ENCODE measurements at places on chromosomes 7 and 10.

DNA sequence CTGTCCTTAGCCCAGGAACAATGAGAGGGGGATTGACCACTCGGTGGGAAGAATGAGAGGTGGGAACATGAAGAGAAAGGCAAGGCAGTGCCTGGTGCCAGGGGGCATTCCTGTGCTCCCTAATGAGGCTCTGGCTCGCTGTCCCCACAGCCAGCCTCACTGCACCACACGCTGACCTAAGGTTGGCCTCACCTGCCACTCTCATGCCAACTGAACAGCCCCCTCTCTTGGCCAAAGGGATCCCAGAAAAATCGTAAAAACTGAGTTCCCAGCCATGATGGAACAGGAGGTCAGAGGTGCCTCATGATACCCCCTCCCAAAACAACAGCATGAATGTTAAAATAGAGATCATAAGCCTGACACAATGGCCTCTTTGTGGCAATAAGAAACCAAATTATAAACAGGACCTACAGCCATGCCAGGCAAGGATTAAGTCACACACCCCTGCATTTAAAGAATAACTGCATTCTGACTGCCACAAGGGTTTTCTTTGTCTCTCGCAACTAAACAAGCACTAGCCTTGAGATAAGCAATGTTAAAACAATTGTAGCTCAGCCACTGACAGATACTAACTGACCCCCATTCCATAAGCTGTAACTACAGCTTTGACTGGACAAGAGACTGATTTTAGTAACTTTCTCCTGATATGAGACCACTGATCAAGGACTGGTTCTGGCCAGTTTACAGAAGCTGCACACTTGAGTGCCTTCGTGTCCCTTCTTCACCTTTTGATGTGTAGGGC, 149.2 kb downstream of the SH2D4B start:
- DNase-seq = no peak

- DNase-seq = no peak
Observed at GRCh38 chr10:623014-623413, 66.5 kb downstream of the DIP2C start.

GRCh38 chr10:71700731-71701368, 18.7 kb downstream of the C10orf105 start:
- DNase-seq = no peak

GRCh38 chr7:131105799-131106680, 221.6 kb upstream of the MKLN1 start:
- peak; percentile 51 for DNase-seq

DNA sequence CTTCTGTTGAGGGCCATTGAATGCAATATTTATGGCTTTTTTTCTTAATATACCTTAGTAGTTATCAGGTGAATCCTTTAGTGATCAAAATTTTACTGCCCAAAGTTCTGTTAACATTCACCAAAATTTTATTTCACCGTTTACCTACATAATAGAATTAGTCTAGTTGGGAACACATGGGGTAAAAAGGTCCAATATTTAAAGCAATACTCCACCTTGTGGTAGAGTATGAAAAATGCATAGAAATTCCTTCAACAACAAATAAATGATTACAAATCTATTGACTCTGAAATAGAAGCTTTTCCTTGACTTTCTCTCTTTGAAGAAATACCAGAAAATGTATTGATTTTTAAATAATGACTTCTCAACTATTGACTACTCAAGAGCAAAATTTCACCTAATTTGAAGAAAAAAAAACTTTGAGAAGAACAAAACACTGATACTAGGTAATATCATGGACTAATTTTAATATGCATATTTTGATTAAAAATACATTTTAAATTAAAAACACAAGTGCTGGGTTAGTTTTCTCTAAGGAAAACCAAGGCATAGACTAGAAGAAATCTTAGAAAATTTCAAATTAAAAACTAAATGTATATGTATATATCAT, 43.3 kb downstream of the POLR1F start:
- DNase-seq = no peak

- DNase-seq = no peak
Observed at GRCh38 chr7:27241189-27242056, 1.2 kb upstream of the EVX1 start.

DNA sequence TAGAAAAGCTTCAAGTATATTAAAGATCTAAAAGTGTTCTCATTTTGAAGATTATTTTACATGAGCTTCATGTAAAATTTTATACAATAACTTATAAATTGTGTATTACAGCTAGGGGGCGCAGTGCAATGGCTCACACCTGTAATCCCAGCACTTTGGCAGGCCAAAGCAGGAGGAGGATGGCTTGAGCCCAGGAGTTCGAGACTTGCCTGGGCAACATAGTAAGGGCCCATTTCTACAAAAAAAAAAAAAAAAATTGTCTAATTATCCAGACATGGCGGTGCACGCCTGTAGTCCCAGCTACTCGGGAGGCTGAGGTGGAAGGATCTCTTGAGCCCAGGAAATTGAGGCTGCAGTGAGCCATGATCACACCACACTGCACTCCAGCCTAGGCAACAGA, 16.6 kb downstream of the ACBD5 start:
- no peak for DNase-seq

- DNase-seq = no peak
Observed at GRCh38 chr10:106980495-106981451, 183.7 kb downstream of the SORCS1 start.

DNA sequence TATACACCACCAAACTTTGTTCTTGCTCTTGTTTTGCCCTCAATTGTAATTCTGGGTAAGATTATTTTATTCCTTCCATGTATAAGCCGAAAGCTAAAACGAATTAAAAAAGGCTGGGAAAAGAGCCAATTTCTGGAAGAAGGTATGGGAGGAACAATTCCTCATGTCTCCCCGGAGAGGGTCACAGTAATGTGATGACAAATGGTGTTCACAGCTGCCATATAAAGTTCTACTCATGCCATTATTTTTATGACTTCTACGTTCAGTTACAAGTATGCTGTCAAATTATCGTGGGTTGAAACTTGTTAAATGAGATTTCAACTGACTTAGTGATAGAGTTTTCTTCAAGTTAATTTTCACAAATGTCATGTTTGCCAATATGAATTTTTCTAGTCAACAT, 12.5 kb upstream of the CFAP69 start:
- no peak for DNase-seq

DNA sequence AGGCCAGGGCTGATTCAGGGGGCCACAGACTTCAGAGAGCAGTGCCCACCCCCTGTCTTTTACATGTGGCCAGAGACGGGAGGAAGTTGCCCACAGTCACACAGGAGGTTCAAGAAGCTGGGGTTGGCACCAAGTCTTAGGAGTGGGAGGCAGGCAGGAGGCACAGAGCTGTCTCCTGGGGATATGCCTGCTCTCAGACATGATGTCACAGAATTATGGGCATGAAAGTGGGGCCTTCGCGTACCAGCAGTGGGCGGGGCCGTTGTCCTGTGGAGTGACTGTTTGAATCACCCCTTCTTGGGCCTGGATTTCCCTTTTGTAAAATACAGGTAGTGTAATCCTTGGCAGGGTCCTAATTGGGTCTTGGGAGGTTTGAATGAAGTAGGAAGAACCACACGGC, 81.2 kb upstream of the PPIF start:
- no peak for DNase-seq

DNA sequence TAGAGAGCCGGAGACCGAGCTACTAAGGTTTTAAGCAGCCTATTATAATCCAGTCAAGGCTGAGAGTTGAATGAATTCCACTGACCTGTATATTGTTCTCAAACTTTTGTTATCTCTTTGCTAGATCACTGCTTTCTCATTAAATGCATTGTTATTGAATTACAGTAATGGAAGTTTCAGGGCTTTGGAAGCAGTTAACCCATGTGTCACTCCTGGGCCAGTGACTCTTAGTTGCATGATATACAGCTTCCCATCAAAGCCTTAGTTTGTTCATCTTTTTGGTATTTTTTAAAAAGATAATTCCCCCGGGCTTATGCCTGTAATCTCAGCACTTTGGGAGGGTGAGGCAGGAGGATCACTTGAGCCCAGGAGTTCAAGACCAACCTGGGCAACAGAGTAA, 55.4 kb upstream of the KIAA1217 start:
- DNase-seq = no peak

GRCh38 chr10:97771055-97771891, 526 bp downstream of the SFRP5 start:
- DNase-seq = no peak

GRCh38 chr10:25974897-25975459, 40.9 kb downstream of the MYO3A start:
- DNase-seq = no peak

DNA sequence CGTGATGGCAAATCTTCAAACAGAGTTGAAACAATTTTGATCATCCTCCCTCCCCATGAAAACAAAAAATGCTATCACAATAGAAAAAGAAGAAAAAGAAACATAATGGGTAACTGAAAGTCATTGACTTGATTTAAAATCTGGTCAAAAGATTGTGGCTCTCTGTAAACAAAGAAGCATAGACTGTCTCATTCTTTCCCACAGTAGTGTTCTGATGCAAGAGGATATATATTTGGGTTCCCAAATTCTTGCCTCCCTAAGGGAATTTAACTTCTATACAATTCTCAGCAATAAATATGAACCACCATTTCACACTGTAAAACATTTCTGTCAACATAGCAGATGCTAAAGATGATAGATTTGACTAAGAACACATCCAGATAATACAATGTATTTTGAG, 32.8 kb upstream of the MEOX2 start:
- DNase-seq = no peak

DNA sequence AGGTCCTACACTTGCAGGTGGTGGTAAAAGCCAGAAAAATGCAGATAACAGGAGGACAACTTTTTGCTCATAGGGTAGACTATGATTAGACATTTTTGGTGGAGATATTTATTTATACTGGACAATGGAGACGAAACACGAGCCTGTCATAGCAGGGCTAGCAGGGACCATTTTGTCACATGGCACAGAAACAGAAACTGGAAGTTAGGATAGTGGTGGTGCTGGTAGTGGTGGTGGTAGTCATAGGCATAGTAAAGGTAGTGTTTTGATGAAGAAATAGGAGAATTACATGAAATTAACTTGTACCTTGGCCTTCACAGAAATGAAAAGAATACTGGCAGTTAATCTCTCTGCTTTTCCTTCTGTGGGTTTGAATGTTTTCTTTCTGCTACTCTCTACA, 8.8 kb upstream of the MGAM start:
- no peak for DNase-seq

DNA sequence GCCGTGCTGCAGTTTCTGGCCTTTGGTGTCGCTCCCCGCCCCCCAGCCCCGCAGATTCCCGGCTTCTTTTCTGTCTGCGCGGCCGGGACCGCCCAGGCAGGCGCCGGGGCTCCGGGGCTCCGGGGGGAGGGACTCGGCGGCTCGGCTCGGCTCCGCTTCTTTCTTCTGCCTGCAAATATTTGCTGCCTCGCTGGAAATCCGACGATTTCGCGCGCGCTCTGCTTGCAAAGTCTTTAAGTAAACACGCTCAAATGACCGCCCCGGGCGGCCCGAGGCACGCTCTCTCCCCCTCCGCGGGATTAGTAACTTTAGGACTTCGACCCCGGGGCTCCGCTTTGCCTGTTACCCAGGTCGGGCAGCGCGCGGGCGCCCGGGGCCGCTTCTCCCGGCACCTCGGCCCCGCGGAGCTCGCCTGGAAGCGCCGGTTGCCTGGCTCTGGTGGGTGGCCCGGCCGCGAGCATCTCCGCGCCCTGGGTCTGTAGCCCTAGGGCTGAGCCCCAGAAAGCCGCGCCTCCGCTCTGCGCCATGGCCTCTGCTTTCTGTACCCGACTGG, 3.9 kb upstream of the GATA3 start:
- DNase-seq = no peak

- no peak for DNase-seq
Observed at GRCh38 chr7:39186671-39187070, 209.0 kb downstream of the POU6F2 start.

GRCh38 chr7:116554911-116555310, 30.1 kb downstream of the CAV1 start:
- DNase-seq = no peak

DNA sequence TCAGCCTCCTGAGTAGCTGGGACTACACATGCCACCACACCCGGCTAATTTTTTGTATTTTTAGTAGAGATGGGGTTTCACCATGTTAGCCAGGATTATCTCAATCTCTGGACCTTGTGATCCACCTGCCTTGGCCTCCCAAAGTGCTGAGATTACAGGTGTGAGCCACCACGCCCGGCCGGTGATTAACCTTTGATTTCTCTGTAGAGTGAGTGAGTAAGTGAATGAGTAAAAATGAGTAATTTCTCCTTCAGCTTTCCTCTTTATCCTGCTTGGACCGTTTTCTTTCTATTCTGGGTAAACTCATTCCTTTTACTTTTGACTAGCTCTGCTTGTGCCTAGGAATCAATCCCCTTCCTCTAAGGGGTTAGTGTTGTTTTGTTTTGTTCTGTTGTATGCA, 36.8 kb downstream of the ST7 start:
- no peak for DNase-seq
